ENCODE measurements at places on chromosomes 5 and 9.

- DNase-seq, result no peak
These were observed 175.1 kb downstream of the PPP2R2B start for GRCh38 chr5:146703499-146703898.

- no peak for DNase-seq
These were observed 533.0 kb downstream of the BNC2 start for GRCh38 chr9:16337322-16338029.

DNA sequence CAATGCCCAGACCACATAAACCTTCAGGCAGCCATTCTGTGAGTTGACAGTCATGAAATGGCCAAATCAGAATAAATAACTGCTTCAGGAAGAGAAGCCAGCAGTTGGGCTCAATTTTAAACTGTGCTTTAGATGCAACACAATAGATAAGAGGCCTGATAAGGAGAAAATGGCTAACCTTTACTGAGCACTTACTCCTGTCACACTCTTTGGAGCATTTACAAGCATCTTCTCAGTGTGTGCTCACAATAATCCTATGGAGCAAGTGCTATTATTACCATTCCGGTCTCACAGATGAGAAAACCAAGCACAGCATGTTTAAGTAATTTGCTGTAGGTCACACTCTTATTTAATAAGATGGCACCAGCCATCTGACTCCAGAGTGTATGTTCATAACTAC lies 11.5 kb upstream of the SH3RF2 start:
- DNase-seq, result no peak

DNA sequence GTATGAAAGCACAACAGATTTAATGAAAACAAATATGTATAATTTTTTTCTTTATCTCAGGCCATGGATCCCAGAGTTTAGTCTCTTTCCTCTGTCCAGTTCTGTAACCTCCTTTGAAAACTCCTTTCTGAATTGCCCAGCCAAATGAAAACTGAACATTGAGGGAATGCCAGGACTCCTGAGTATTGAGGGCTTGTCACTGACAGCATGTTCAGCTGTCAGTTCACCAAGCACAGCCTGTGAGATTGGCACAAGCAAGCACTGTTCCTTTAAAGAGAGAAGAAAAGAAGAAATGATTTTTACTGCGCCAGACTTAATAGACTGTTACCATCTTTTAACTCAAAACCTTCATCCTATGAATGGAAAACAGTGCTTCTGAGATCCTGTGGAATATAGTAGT lies 27.3 kb downstream of the TTC1 start:
- no peak for DNase-seq

GRCh38 chr5:149749481-149750365 lies 19.6 kb downstream of the PPARGC1B start:
- DNase-seq, result no peak

- no peak for DNase-seq
These were observed 767.6 kb upstream of the ADAMTS16 start for GRCh38 chr5:4372481-4372880.

DNA sequence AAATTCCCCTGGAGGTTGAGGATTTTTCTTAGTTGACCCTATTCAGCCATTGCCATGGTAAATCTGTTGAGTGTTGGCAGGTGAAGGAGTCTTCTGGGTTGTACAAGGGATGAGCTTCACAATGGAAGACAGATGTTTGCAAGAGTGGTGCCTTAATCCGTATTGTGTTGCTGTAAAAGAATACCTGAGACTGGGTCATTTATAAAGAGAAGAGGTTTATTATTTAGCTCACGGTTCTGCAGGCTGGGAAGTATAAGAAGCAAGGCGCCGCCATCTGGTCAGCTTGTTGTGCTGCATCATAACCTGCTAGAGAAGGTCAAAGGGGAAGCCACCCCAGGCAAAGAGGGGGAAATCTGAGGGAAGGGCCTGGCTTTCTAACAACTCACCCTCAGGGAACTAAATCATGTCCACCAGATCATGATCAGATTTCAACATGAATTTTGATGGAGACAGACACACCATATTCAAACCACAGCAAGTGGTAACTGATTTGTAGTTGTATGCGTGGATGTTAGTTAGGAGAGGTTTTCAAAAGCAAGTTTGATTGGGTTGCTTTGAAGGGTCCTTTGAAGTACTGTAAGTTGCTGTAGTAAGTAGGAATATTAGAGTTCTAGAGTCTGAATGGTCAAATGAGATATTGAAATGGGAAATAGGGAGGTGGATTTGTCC lies 2.5 kb downstream of the TNPO1 start:
- DNase-seq, result no peak

- DNase-seq, result no peak
These were observed 167.3 kb downstream of the TAF11L14 start for GRCh38 chr5:17801595-17801994.

GRCh38 chr5:142642427-142642826 lies 43.5 kb downstream of the FGF1 start:
- DNase-seq, result no peak

GRCh38 chr9:126397056-126397455 lies 70.4 kb downstream of the MVB12B start:
- no peak for DNase-seq

DNA sequence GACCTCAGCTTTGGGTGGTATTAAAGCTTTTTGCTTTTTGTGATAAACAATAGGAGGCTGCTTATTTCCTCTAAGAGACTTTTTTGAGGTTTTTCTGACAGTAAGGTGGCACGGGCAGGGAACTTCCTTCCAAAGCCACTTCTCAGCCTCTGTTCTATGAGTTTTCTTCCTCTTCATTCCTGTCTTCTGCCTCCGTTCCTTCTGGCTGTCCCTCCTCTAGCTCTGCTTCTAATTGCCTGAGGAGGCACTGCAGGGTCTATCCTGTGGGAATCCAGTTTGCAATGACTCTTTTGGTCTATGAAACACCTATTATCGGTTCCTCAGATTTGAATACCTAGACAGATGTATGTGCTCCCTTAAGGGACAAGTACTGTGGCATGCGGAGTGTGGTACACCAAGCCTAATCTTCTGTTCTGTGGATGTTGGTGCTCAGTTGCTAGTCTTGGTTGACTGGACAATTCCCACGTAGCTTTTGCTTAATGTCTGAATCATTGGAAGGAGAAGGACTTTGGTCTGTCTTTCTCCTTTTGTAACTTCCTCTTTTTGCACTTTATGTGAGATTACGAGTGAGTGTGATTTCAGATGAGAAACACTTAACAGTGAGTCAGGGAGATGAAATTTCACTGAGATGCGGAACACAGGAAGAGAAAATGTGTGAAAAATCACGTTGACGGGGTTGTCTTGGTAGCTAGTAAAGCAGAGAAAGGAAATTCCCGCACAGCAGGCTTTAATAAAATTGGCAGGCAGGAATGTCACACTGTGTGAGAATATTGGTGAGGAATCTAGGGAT lies 305.2 kb downstream of the EFNA5 start:
- no peak for DNase-seq

DNA sequence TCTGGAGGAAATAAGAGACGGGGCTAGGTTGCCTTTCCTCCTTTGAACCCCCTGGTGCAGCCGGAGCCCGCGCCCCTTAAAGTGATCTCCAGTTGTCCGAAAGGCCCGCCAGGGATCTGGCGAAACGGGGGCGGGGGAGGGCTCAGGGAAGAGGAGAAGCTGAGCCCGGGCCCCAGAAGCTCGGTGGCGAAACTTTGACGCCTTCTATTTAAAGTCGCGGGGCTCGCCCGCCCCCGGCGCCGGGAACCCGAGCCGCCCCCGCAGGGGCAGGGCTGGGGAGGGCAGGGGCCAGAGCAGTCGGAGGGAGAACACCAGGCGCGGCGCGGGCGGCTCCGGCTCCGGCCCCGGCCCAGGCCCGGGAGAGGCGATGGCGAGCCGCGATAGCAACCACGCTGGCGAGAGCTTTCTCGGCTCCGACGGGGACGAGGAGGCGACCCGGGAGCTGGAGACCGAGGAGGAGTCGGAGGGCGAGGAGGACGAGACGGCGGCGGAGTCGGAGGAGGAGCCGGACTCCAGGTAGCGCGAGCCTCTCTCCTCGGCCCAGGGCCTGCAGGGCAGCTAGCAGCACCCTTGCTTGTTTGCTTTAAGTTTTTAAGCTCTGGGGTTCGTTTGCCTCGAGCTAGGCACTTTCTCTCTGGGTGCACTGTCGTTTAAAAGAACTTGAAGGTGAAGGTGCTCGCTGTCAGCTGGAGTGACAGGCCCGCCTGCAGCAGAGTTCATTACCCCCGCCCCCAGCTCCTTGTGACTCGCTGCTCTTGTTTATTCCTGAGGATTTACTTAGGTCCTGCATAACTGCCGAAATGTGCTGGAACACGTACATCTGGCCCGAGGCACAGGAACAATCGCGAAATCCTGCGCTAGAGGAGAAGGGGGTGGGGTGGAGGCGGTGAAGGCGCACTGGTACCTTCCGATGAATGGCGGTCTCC lies at the start of gene CMYA5:
Gene CMYA5 (plus strand): TSS at position 296 of the 926 bp plus-strand sequence. CDS start 72 bp downstream, at position 368.
- no peak for DNase-seq

DNA sequence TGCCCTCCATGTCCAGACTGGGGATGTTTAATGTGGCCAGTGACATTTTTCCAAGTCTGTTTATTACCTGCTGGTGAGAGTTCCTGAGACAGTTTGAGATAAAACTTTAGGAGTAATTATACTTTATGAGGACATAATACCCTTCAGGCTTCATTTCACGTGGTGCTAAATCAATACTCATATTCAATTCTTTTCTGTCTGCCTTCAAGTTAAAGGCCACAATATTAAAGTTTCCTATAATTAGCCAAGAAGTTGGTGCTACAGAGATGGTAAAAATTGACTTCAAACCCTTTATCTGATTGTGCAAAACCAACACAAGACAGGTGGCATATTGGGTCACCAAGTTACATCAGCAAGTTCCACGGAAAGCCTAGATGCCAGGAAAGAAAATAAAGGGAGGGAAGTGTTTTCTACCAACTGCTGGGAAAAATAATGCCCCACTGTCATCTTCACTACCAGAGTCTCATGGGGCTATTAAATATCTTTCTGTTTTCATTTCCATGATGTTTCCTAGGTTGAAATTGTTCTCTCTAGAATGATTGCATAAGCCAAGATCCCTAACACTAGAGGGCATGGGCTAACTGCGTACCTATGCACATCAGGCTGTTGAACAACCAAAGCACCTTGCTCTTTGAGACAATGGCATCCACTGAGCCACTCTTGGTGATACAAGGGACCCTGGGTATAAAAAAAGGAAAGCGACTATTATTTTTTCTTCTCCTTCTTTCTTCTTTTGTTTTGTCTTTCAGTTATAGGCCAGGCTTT lies 68.7 kb downstream of the INSYN2B start:
- DNase-seq, result no peak

DNA sequence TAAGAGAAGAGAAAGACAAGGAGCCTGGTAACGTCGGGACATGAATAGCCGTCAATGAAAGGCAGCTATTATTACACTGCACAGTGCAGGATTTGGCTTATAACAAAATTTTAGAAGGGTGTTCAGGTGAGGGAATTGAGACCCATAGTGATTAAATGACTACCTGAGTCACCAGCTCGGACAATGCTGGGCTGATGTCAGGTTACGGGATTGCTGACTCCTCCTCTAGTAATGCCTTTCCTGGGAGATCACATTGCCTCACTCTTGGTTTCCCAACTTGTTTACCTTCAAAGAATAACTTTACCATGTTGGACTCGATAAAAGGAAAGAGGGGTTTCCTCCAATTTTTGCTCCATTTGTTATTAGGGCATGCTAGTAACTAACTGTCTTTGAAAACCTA lies 132.6 kb downstream of the GHR start:
- no peak for DNase-seq
